ENCODE measurements at places on chromosomes 2 and 18. TPM values are rescaled to one million over a fixed set of nuclear protein-coding genes. Genes with fewer than 3 reads are reported as not detected.

The KIAA2012 gene
- not detected for total RNA-seq

The SULT1C2 gene
- 0.37 TPM for total RNA-seq

The CAD gene
- total RNA-seq, result 22.8 TPM

The SLC16A14 gene
- total RNA-seq, result 0.52 TPM

The LOXHD1 gene
- total RNA-seq, result not detected

The SCN2A gene
- 0.56 TPM for total RNA-seq

The FKBP7 gene
- 27.2 TPM for total RNA-seq

The UGT1A5 gene
- not detected for total RNA-seq

The APCDD1 gene
- total RNA-seq, result 0.91 TPM

The ST8SIA3 gene
- not detected for total RNA-seq

The GALNT13 gene
- 2.2 TPM for total RNA-seq

The GREB1 gene
- total RNA-seq, result 0.52 TPM

The PJVK gene
- total RNA-seq, result 5.4 TPM

The COL4A3 gene
- total RNA-seq, result 0.08 TPM

The CCDC68 gene
- not detected for total RNA-seq

The STAMBP gene
- total RNA-seq, result 1,045 TPM

- no peak for DNase-seq
Observed at GRCh38 chr2:47360927-47361326, 42.0 kb upstream of the MSH2 start.

DNA sequence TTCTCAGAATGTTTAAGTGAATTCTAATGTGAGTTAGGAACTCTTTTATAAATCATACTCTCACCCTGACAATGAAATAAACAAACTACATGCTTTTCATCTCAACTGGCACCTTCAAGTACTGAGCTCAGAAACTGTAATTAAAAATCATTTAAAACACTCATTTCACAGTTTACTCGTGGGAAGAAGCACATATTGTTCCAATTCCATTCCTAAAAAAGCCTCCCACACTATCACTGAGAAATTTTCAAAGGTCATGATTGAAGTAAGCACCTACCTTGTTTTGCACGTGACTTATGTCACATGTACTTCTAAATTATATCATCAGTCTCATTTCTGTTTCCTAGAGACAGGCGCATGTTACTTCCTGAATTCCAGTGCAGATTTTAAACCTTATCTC, 678.1 kb upstream of the SLC8A1 start:
- no peak for DNase-seq

GRCh38 chr2:79716266-79716665, 203.4 kb downstream of the CTNNA2 start:
- DNase-seq, result peak; percentile 15

DNA sequence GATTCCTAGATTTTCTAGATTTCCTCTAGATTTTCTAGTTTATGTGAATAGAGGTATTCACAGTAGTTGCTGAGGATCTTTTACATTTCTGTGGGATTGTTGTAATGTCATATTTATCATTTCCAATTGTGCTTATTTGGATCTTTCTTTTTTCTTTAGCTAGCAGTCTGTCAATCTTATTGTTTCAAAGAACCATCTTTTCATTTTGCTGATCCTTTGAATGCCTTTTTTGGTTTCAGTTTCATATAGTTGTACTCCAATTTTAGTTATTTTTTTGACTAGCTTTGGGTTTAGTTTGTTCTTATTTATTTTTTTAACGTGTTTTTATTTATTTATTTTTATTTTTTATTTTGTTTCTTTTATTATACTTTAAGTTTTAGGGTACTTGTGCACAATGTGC, 24.5 kb downstream of the CLIP4 start:
- DNase-seq, result no peak

GRCh38 chr2:208001924-208002323, 23.4 kb downstream of the PLEKHM3 start:
- DNase-seq, result no peak

- no peak for DNase-seq
Observed at GRCh38 chr2:72994991-72995380, 76.5 kb downstream of the SFXN5 start.

DNA sequence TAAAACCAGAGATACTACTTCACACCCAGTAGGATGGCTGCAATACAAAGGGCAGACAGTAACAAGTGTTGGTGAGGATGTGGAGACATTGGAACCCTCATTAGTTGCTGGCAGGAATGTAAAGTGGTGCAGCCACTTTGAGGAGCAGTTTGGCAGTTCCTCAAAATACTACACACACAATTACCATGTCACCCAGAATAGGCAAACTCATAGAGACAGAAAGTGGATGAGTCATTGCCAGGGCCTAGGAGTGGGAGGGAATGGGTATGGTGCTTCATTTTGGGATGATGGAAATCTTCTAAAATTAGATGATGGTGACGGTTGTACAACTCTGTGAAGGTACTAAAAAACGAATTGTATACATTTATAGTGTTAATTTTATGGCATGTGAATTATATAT, 54.8 kb downstream of the ATP9B start:
- peak; percentile 48 for DNase-seq

- DNase-seq, result no peak
Observed at GRCh38 chr18:31100436-31101182, 1.6 kb downstream of the DSC2 start.

DNA sequence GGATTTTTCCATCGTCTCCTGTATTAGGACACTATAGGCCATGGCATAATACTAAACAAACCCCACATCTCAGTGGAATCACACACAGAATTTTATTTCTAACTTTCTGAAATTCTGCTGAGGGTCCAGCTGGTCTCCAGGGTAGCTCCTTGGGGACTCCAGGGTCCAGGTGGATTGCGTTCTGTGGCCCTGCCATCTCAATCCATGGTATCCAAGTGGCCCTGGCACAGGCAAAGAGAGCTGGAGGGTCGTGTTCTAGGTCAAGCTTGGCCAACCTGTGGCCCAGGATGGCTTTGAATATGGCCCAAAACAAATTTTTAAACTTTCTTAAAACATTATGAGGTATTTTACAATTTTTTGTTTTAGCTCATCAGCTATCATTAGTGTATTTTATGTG, 134.6 kb downstream of the CTIF start:
- DNase-seq, result no peak

DNA sequence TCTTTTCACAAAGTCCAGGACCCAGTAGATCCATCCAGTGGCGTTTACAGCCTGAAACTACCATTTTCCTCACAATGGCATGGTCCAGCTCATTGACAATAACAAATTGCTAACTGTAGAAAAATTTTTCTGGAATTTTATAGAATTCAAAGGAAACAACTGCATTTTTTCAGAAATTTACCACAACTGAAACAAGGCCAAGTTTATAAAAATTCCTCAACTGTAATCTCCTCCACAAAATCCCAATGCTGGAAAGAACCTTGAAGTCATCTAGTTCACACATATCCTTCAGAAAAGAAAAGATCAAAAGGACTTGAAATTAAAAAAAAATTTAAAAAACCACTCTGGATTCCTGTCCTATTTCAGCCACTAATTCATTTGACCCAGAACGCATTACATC, 226.0 kb upstream of the CTAGE1 start:
- no peak for DNase-seq

GRCh38 chr2:188884517-188884916, 89.7 kb upstream of the COL3A1 start:
- no peak for DNase-seq

- peak; percentile 48 for DNase-seq
Observed at GRCh38 chr2:18362696-18363095, 197.8 kb downstream of the RDH14 start.

DNA sequence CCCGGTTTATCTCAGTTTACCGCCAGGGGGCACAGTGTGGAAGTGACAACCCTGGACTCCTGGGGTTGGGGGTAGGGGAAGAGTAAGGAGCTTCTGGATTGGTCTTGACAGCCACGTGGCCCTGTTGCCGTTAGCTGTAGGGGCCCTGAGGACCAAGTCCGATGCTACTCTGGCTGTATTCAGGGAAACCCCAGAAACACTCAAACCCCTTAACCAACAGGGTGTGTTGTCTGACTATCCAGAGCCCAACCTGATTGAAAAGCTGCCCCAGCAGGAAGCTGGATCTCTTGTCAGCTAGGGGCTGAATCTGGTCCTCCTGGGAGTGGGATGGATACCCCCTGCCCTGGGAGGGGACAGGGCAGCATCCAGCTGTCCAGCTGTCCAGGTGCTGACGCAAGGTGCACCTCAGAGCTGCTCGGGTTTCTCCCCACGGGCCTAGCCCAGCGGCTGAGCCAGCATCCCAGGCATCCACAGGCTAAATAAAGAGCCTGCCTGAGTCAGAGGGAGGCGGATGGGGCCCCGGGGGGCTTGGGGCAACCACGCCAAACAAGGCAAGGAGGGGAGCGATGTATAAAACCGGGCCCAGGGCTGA, 3.1 kb upstream of the GMPPA start:
- peak; percentile 70 for DNase-seq

DNA sequence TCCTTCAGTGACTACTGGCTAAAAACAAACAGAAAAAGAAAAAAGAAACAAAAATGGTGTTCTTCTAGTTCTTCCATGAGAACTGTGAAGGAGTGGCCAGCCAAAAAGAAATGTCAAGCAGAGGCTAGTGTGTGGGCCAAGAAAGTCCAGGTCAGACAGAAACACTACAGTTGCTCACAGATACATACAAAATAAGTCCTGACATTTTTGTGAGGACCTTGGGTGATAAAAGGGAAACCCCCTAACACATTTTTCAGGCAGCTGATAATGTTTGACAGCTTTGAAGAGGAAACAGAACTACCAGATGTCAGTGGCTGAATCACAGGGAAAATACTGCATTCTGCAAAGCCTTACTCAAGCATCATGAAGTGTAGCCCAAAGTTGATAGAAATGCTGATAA, 28.1 kb downstream of the ARHGAP25 start:
- DNase-seq, result no peak

DNA sequence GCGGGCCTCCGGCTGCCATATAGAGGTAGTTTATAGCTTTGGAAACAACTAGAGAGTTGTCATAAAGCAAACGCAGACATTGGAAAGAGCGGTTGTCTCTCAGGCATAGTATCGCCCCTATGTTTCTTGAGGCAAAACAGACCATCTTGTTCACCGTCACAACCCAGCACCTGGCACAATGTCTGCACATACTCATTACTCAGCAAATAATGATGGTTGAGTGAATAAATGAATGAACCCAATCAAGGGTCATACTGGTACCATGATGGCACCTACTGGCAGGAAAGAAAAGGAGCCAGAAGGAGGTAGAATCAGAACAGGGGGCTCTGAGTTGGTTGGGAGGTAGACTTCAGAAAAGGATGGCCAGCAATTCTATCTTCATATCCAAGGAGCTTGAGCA, 118.5 kb downstream of the ANTXR1 start:
- no peak for DNase-seq

- peak; percentile 65 for DNase-seq
Observed at GRCh38 chr2:28357948-28358667, 34.5 kb upstream of the FOSL2 start.

GRCh38 chr2:2757764-2758163, 426.7 kb upstream of the MYT1L start:
- DNase-seq, result no peak

DNA sequence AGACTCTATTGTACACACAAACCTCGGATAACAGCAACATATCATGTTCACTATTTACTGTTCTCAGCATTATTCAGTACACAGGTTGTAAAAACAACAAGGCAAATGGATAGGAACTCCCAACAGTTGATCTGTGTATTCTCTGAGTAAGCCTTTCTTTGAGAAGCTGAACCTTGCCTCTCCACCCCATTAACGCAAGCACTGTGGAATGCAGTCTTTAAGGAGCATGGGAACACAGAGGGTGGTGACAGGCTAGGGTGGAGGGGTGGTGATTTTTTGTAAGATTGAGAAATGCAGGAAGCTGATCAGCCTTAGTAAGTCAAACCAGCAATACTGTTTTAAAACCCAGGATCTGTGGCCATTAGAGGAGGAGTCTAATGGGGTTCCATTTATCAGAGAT, 19.6 kb upstream of the SERPINB11 start:
- peak; percentile 30 for DNase-seq

GRCh38 chr18:55534547-55534946, 53.4 kb downstream of the TCF4 start:
- peak; percentile 13 for DNase-seq

GRCh38 chr18:56565551-56566345, 72.6 kb downstream of the TXNL1 start:
- peak; percentile 75 for DNase-seq

GRCh38 chr2:172607379-172607928, 51.6 kb downstream of the PDK1 start:
- no peak for DNase-seq

GRCh38 chr2:45229411-45229810, 220.2 kb upstream of the SIX2 start:
- DNase-seq, result no peak

- DNase-seq, result no peak
Observed at GRCh38 chr2:25570161-25570845, 103.1 kb downstream of the DTNB start.

DNA sequence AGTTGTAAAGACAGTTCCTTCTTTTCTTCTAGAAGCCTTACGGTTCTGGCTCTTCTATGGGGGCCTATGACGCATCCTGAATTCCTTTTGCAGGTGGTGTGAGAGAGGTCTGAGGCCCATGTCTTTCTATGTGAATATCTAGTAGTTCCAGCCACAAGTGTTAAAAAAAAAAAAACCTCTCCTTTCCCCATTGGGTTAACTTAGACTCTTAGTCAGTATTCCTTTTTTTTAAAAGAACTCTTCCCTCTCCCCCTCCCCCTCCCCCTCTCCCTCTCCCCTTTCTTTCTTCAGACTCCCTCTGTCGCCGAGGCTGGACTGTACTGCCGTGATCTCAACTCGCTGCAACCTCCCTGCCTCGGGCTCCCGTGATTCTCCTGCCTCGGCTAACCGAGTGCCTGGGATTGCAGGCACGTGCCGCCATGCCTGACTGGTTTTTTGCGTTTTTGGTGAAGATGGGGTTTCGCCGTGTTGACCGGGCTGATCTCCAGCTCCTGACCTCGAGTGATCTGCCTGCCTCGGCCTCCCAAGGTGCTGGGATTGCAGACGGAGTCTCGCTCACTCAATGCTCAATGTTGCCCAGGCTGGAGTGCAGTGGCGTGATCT, 11.4 kb upstream of the CIDEA start:
- no peak for DNase-seq

DNA sequence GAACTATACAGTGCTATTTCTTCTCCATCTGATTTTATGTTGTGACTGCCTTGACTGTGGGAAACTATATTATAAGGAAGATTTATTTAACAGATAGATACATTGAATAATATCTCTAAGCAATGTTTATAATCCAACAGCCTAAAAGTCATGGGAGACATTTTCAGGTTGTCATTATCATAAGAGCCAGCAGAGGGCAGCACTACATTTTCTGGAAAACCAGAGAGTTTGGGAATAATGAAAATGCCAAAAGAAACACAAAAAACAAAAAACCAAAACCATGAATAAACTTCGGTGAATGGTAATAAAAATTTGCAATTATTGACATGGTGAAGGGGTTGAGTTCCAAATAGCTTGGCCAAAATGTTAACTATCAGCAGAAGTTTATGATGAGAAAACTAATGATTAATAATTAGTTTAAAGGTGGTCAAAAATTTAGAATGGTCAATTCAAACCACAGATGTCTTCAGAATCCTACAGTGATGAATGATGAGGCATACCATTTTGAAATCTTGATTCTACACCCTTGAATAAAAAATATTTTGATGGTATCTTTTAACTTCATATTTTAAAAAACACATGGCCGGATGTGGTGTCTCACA, 4.7 kb downstream of the EEF1B2 start:
- peak; percentile 70 for DNase-seq
